Central memory CD8-positive, alpha-beta T cell (primary cell): ENCODE measurements at places on chromosomes 2 and 18.

- no peak for DNase-seq
- H3K4me1 ChIP-seq, result no peaks in the 10 kb centered on the region
- H3K27me3 ChIP-seq, result no peaks in the 10 kb centered on the region
- no peak overlapping the region for H3K4me3 ChIP-seq
These were observed 5.3 kb downstream of the COL3A1 start for GRCh38 chr2:188979187-188980114.

- peaks cover 8% of the 10 kb centered on the region for H3K36me3 ChIP-seq
- H3K4me1 ChIP-seq, result peaks cover 36% of the 10 kb centered on the region
- no peak overlapping the region for H3K27ac ChIP-seq
- H3K4me3 ChIP-seq, result peak overlapping the region; percentile 84
- peaks cover 82% of the 10 kb centered on the region for H3K27me3 ChIP-seq
These were observed 2.0 kb downstream of the BCL11A start for GRCh38 chr2:60551240-60552077.

DNA sequence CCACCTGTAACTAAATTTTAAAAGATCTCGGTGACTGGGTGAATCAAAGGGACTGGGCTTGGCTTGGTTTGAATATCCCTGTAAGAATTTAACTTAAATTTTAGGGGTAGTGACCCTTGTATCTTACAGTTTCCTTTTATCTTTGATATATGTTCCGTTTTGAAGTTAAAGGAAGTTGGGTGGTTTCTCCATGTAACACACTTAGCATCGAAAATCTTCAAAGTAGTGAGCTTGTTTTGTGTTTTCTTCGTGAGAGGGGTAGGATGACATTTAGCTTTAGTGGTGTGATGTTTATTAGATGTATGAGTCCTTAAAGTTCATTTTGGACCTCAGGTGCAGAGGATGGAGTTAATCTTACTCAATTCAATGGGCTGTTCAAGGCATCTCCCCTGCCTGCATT, 1.6 kb downstream of the WDR7 start:
- H3K4me3 ChIP-seq, result peak overlapping the region; percentile 91
- H3K27me3 ChIP-seq, result no peaks in the 10 kb centered on the region

GRCh38 chr2:105323111-105323510, 6.4 kb downstream of the TGFBRAP1 start:
- no peak for DNase-seq
- H3K4me1 ChIP-seq, result peaks cover 47% of the 10 kb centered on the region
- no peaks in the 10 kb centered on the region for H3K27me3 ChIP-seq

DNA sequence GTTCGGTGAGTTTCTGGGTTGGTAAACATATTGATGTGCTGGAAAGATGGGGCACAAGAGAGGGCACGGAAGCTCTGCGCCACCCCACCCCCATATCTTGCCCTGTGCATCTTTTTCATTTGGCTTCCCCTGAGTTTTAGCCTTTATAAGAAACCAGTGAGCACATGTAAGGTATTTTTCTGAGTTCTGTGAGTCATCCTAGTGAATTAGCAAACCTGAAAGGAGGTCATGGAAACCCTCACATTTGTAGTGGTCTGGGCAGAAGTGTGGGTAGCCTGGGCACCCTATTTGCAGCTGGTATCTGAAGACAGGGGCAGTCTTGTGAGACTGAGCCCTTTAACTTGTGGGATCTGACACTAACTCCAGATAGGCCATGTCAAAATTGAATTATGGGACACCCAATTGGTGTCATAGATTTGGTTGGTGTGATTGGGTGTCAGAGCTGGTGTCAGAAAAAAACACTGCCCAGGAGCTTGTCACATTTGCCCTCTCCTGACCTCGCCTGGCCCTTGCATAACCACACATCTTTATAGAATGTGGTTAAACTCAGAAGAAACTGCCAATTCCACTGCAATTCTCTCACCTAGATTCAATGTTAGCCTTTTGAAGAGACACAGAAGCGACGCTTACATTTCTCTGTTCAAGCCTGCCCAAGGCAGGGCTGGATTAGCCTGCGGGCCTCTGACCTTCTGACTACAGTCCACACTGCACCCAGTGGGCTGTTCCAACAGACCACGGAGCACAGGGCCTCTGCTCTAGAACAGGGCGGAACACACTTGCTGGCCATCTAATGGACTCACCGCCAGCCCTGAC, 12.0 kb upstream of the GALM start:
- H3K4me3 ChIP-seq, result peak overlapping the region; percentile 43
- DNase-seq, result peak; percentile 30
- peaks cover 36% of the 10 kb centered on the region for H3K4me1 ChIP-seq
- H3K27ac ChIP-seq, result peak overlapping the region; percentile 84
- H3K27me3 ChIP-seq, result no peaks in the 10 kb centered on the region

DNA sequence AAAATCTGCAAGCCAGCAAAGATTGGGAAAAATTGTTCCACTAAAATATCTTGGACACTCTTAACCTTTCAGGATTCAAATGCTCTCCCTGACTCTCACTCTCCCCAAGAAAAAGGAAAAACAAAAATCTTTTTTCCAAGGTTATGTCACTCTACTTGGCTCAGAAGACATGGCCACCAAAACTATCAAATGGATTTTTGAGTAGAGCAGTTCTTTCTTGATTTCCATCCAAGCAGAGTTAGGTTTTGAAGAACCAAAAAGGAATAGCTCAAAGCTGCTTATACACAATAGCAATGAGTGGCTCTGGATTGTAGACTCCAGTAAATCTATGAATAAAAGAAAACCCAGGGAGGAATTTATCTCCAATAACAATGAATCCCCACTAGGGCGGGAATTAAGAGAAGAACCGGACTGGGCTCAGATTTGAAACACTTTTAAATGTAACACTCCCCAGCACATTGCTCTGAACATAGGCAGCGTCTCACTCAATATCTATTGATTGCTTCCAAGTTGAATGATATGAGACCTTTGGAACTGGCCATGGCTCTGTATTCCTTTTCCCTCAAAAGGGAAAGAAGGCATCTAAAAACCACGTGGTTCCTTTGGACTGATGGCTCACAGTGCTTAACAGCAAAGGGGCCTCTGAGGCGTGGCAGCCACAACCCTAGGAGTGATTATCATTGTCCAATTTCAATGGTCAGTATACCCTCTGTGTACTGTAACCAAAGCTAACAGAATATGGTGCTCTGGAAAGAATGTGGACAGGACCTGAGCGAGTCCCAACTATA, 68.3 kb downstream of the SPRED2 start:
- no peak overlapping the region for H3K27ac ChIP-seq
- no peaks in the 10 kb centered on the region for H3K36me3 ChIP-seq
- no peaks in the 10 kb centered on the region for H3K27me3 ChIP-seq
- no peaks in the 10 kb centered on the region for H3K4me1 ChIP-seq
- H3K4me3 ChIP-seq, result no peak overlapping the region

- no peaks in the 10 kb centered on the region for H3K36me3 ChIP-seq
- no peak overlapping the region for H3K27ac ChIP-seq
- no peaks in the 10 kb centered on the region for H3K4me1 ChIP-seq
- no peaks in the 10 kb centered on the region for H3K27me3 ChIP-seq
- no peak for DNase-seq
- H3K4me3 ChIP-seq, result no peak overlapping the region
These were observed 104.5 kb downstream of the TDRD15 start for GRCh38 chr2:21228041-21228895.

- no peak overlapping the region for H3K27ac ChIP-seq
- DNase-seq, result no peak
- no peak overlapping the region for H3K4me3 ChIP-seq
These were observed 87.2 kb downstream of the TRABD2A start for GRCh38 chr2:84793641-84794040.

DNA sequence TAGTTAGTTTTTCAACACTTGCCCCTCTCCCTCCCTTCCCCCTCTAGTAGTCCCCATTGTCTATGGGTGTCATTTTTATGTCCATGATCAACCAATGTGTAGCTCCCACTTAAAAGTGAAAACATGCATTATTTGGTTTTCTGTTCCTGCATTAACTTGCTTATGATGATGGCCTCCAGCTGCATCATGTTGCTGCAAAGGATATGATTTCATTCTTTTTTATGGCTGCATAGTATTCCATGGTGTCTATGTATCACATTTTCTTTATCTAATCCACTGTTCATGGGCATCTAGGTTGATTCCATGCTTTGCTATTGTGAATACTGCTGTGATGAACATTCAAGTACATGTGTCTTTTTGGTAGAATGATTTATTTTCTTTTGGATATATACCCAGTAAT, 70.5 kb downstream of the PDE11A start:
- peaks cover 36% of the 10 kb centered on the region for H3K27me3 ChIP-seq
- no peak for DNase-seq
- H3K4me1 ChIP-seq, result no peaks in the 10 kb centered on the region
- no peaks in the 10 kb centered on the region for H3K36me3 ChIP-seq

DNA sequence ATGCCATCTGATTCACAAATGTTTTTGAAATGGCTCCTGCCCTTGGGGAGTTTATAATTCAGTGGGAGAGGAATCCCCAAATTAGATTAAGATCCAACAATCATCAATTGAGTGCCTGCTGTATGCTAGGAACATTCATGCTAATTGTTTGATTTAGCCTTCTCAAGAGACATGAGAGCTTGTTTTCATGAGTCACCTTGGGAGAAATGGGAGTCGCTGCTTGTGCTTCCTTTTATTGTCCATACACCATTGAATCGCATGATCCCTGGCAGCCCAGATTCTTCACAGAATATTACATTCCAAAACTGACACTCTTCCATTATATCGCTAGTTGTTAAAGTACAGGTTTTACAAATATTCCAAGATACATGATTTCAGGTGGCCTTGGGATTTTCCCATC, 106.0 kb upstream of the MAP3K20 start:
- no peak overlapping the region for H3K27ac ChIP-seq
- no peaks in the 10 kb centered on the region for H3K4me1 ChIP-seq
- no peak overlapping the region for H3K4me3 ChIP-seq
- no peak for DNase-seq
- H3K36me3 ChIP-seq, result no peaks in the 10 kb centered on the region

GRCh38 chr2:217617616-217618022, 385.2 kb downstream of the TNS1 start:
- H3K4me1 ChIP-seq, result no peaks in the 10 kb centered on the region
- H3K27me3 ChIP-seq, result no peaks in the 10 kb centered on the region
- no peak for DNase-seq
- no peak overlapping the region for H3K4me3 ChIP-seq
- no peaks in the 10 kb centered on the region for H3K36me3 ChIP-seq
- no peak overlapping the region for H3K27ac ChIP-seq

- H3K36me3 ChIP-seq, result no peaks in the 10 kb centered on the region
- DNase-seq, result no peak
- H3K27ac ChIP-seq, result no peak overlapping the region
- H3K27me3 ChIP-seq, result peaks cover 7% of the 10 kb centered on the region
These were observed 158.9 kb downstream of the CCDC148 start for GRCh38 chr2:158297606-158298005.

- no peak overlapping the region for H3K27ac ChIP-seq
- H3K4me1 ChIP-seq, result no peaks in the 10 kb centered on the region
- H3K27me3 ChIP-seq, result peaks cover 26% of the 10 kb centered on the region
These were observed 30.3 kb downstream of the KIF1A start for GRCh38 chr2:240789501-240790369.

DNA sequence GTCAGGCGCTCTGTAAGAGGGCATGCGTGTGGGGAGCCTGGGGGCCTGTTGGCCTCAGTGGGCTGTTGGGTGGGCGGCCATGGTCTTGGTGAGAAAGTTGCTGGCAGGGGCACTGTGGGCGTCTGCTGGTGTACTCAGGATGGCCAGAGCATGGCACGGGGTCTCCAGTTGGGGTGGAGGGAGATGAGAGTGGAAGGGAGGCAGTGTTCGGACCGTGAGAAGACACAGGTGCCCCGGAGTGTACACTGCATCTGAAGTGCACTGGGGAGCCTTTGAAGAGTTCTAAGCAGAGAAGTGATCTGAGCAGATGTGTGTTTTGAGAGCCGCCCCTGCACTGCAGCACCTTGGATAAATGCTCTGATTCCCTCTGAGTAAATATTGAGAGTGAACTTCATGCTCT, 150.8 kb downstream of the LDLRAD4 start:
- H3K4me1 ChIP-seq, result peaks cover 5% of the 10 kb centered on the region
- H3K4me3 ChIP-seq, result no peak overlapping the region
- no peak overlapping the region for H3K27ac ChIP-seq
- peaks cover 1% of the 10 kb centered on the region for H3K36me3 ChIP-seq
- peaks cover 14% of the 10 kb centered on the region for H3K27me3 ChIP-seq
